ENCODE measurements at places on chromosomes 2 and 18.

- no peak for ATAC-seq
Measured at GRCh38 chr18:22423878-22424564, 6.3 kb upstream of the CTAGE1 start.

- ATAC-seq = no peak
Measured at GRCh38 chr2:47558768-47559684, 156.1 kb downstream of the MSH2 start.

DNA sequence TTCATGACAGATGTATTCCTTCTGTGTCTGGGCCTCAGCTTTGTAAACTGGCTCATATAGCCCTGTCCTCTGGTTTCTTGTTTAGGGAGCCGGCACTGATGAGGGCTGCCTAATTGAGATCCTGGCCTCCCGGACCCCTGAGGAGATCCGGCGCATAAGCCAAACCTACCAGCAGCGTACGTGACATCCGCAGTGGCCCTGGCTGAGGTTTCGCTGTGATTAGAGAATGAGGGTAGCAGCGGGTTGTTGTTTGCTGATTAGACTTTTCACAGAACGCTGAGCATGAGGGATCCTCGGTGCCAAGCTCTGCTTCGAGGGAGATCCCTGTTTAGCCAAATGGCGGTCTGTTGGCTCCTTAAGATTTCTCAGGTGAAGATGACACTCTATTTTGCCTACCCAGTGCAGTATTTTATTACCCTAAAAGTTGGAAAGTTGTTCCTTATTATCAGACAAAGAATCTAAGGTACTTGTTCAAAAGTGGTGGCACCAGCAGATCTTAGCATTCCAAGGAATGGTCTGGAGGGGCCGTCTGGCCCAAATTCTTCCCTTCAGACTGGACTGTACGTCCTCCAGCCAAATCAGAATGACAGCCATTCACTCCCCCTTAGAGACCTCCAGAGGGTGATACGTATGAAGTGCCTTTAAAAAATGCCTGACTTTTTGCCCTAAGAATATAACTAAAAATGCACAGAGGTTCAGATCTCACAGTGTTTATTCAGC, 21.5 kb upstream of the GMCL1 start:
- ATAC-seq = no peak

DNA sequence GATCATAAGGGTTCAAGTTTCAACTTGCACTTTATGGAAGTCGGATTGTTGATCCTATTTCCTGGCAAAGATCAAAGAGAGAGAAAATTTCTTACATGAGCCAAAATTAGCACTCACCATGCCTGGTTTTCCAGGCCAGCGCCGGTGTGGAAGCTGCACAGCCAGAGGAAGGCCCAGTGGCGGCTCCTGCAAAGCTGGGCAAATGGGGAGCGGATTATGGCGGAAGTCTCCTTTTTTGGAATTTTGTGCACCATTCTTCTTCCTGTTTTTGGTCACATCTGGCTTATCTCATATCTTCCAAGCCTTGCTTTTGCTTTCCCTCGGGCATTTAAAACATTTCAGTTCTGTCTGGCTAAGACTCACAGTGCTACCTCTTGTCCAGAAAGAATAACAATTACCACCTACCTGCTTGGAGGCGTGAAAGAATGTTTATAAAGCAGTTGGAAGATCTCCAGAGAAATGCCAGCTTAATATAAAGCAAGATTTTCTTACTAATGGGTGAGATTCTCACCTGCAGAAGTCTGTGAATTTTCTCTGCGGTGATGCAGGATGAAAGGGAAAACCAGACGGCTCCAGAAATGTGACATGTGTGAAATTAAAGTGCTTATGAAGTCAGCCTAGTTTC, 94.3 kb downstream of the ASAP2 start:
- no peak for ATAC-seq

- ATAC-seq = no peak
Measured at GRCh38 chr2:104539649-104540048, 314.3 kb upstream of the POU3F3 start.

GRCh38 chr2:132636346-132636745, 33.7 kb downstream of the LYPD1 start:
- ATAC-seq = no peak

DNA sequence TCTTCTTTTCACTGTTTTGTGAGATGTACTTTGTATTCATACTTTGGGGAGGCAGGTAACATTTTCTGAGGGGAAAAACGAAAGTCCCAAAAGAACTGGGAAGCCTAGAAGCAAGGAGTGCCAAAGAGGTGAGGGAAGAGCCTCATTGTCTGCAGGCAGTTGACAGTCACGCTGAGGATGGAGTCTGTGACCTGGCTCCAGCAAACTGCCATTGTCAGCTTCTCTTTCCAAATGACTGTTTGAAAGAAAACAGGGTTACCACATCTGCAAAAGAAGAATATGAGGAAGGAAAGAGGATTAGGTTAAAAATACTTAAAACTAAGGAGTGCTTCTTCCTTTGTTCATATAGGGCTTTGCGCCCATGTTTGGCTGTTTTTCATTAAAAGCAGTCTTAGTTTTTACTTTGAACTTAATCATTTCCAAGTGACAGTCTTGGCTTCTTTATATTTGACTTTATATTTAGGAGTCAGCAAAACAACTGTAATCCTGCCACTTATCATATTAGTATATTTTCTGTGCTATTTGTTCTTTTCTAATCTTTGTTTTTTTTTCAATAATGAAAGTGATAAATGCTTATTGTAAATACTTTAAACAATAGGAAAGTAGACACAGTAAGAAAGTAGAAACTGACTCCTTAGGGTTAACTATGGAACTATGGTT, 35.0 kb downstream of the CERS6 start:
- ATAC-seq = no peak

DNA sequence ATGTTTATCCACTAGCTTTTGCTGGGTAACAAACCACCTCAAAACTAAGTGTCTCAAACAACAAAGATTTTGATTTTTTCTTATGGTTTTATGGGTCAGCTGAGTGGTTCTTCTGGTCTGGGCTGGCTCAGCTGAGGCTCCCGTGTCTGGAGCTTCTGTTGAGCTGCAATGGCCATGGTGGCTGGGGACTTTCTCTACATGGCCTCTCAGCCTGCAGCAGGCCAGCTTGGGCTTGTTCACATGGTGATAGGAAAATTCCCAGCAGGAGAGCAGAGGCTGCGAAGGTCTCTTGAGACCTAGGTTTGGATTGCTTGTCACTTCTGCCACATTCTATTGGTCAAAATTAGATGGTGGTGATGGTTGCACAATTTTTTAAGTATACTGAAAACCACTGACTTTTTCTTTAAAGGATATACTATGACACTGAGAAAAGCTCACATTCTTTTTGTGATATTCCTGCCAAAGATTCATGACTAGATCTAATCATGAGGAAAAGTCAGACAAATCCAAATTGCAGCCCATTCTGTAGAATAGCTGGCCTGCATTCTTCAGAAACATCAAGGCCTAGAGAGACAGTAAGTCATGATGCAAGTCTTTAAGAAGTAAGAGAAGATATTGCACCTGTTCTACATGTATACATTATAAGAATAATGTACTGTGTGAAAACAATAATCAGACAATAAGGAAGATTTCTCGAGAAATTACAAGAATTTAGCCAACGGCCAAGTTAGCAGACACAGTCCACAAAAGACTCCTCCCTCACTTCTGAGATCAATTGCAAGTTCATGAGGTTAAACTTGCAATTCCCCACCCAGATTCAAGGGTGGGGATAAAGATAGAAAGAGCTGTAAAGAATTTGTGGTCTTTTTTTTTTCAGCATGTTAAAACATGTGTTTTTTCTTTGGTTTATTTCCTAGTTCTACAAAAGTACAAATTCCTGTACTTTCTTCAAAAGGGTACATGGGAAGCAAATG, 35.0 kb upstream of the IL1R2 start:
- no peak for ATAC-seq

GRCh38 chr18:57906852-57907251, 103.7 kb upstream of the ATP8B1 start:
- ATAC-seq = no peak

GRCh38 chr2:206562375-206562774, 79.9 kb upstream of the FAM237A start:
- ATAC-seq = no peak

DNA sequence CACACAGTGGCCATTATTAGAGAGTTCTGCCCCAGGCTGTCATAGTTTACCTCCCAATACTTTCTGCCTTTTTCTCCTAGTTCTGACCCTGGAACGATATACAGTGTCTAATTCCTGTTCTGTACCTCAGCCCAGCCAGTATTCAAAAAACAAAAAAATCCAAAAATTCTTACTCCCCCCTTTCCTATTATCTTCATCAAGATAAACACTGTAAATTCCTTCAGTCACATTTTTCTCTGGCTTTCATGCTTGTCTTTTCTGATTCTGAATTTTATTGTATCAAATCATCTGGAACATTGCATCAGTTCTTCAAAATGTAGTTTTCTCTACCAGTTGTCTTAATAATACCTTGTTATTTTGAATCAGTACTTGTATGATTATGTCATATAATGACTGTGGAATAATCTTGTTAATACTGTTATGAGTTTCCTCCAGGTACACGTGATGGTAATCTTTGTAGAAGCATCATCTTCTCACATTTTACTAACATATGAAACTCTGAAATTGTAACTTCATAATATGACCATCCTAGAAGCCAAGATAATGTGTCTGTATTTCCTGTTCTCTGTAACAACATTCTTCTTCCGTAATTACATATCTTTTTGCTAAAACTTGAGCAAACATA, 79.0 kb upstream of the NOSTRIN start:
- no peak for ATAC-seq

DNA sequence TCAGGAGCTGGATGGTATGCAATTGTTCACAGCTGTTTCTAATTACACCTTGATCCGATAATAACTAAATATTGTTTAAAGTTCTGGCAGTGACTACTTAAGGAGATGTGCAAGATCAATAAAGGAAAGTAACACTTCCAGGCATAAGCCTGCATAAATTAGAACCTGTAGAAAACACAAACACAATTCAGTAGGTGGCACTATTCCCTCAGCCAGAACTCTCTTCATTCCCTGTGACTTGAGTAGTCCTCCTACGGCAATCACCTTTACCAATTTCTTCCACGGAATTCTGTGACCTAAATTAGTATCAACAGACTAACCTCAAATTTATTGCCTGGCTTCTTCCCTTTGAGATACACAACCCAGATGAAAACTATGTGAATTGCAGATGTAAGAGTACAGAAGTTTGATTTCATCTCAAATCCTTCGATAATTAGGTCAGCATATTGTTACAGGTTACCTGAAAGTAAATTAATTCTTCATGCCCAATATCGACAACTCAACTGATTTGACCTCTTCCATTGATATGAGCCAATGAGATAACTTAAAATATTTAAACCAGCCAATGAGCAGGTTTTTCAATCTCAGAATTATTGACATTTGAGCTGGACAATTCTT, 137.8 kb downstream of the PID1 start:
- no peak for ATAC-seq

DNA sequence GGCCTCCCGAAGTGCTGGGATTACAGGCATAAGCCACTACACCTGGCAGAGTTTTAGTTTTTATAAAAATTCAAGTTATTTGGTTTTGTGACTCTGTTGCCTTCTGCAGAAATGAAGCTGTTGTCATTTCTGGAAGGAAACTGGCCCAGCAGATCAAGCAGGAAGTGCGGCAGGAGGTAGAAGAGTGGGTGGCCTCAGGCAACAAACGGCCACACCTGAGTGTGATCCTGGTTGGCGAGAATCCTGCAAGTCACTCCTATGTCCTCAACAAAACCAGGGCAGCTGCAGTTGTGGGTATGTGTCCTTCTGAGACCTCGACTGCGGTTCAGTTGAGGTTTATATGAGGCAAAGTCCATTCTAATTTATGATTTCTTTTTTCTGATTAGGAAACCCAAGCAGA, 7.2 kb downstream of the MTHFD2 start:
- no peak for ATAC-seq

DNA sequence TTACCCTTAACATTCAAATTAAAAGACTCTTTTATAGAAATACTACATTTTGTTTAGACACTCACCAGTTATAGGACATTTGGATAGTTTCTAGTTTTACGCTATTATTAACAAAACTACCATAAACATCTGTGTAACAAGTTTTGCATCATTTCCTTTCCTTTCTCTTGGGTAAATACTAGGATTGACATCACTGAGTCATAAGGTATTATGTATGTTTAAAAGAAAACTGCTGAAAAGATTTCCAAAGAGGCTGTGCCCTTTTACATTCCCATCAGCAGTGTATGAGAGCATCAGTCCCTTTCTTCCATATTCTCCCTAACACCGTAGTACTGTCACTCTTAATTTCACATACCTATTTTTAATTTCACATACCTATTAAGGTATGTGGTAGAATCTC, 130.6 kb downstream of the USP34 start:
- ATAC-seq = no peak

GRCh38 chr2:197497326-197497725, 2.3 kb downstream of the HSPD1 start:
- ATAC-seq = no peak

- ATAC-seq = no peak
Measured at GRCh38 chr2:218557941-218558340, 10.2 kb downstream of the USP37 start.

DNA sequence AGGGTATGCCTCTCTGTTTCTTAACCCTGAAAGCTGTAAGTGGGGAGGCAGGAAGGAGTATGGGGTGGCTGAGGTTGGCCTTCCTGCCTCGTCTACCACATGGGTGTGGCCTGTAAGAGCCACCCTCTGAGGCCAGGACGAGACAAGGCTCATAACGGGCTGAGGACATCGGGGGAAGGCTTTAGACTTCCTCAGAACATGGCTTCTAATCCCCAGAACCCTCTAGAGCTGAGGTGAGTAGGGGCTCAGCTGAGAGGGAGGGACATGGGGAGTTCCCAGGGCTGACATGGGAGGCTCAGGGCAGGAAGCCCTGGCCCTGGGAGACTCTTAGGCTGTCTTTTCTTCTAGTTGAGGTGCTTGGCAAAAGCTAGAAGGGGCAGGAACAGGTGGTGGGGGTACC, 36.7 kb downstream of the EMX1 start:
- no peak for ATAC-seq

- ATAC-seq = no peak
Measured at GRCh38 chr2:225779829-225780228, 380.3 kb downstream of the NYAP2 start.

DNA sequence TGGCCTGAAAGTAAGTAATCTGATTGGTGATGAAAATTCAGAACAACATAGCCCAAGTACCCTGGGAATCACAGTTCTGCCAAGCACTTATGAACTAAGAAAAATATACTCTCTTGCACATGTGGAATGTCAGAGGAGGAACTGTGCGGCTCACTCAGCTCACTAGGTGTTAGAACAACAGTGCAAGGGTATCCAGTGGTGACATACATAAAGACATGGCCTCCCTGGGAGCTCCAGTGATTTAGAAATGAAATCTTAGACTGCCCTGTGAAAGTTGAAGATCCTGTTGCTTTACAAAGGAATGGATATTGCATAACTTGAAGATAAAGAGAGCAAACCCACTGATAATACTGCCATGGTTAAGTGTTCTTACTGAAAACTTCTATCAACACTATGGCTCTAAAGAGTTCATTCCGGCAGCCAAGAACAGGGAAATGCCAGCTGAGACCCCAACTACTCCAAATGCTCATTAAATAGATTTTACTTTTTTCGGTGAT, 246.2 kb downstream of the ARHGAP15 start:
- ATAC-seq = no peak

DNA sequence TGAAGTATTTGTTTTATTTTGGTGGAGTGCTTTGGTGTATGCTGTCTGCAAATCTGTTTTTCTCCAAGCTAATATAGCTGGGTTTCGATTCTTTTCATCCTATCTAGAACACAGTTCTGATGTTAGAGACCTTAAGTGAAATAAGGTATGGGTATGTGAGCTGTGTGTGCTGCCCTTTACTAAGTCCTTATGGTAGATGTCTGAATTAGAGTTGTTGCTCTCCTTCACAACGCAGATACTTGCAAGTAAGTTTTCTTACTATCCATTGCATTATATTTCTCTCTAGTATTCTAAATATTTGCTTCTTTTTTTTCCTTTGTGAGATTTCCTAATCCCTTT, 38.6 kb downstream of the AGFG1 start:
- no peak for ATAC-seq
